AG09319 (cell line): ENCODE measurements at places on chromosomes 1 and 21.

GRCh38 chr1:235504494-235505222 is 406 bp upstream of the B3GALNT2 start:
- DNase-seq = peak; percentile 98

DNA sequence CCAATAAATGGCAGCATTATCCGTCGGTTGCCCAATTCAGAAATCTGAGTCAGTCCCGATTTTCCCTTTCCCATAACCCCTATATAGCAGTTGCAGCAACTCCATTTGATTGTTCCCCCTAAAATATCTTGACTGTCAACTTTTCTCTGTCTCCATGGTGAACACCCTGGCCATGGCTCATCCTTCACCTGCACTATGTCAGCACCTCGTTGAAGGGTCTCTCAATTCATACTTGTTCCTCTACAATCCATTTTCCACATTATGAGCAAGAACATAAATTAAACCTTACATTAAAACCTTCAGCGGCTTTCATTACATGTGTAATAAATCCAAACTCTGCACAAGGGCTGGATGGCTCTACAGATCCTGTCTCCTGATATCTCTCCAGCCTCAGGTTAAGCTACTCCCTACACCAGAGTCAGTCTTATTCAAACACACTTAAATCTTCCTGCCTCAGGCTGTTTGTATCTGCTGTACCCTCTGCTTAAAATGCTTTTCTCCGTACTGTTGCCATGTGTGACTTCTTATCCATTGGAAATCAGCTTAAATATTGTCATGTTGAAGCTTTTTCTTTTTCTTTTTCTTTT is 87.3 kb downstream of the BACH1 start:
- no peak for DNase-seq

DNA sequence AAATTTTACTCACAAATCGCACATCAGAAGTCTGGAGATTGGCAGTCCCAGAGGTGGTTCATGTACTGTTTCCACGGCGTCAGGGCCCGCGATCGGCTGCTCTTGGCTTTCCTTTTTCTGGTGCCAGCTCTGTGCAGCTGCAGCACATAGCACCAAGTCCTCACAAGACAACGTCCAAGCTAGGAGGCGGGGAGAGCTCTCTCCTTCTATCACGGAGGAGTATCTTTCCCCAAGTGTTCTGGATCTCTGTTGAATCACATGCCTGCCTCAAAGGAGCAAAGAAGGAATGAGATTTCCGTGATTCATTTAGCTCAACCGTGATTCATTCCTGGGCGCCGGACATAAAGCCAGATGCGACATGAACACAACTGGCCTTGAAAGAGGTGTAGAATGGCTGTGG is 25.5 kb downstream of the MT1HL1 start:
- no peak for DNase-seq

DNA sequence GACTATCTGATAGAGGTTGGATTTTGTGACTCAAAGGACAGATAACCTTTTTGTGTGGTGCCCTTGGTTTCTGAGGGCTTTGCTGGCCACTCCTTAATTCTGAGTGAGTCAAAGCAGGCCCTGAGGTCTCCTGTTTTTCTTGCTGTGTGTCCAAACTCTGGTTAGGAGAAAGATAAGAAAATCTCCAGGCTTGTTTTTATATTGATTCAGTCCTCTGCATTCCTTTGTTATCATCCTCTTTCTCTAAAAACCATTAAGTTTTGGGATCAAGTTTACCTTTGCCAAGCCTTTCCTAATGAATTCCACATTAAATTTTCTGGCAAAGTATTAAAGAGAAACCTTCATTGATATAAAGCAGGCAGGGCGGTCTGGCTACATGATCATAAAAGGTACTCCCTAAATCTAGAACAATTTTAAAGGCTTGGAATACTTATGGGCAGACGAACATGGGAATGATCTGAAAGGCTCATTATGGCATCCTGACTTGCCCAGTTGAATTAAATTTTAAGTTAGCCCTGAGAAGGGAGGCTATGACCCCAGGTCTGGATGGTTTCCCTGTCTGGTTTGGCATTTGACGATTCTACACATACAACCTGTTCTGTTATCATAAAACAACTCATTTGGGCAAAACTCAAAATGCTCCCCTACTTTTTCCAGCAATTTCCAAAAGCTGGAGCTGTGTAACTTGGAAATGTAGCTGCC is 20.8 kb downstream of the ZBTB8B start:
- DNase-seq = no peak

- no peak for DNase-seq
Observed at GRCh38 chr1:162954824-162955223, 93.8 kb upstream of the CCDC190 start.

GRCh38 chr1:56524263-56524662 is 55.1 kb downstream of the PLPP3 start:
- no peak for DNase-seq

DNA sequence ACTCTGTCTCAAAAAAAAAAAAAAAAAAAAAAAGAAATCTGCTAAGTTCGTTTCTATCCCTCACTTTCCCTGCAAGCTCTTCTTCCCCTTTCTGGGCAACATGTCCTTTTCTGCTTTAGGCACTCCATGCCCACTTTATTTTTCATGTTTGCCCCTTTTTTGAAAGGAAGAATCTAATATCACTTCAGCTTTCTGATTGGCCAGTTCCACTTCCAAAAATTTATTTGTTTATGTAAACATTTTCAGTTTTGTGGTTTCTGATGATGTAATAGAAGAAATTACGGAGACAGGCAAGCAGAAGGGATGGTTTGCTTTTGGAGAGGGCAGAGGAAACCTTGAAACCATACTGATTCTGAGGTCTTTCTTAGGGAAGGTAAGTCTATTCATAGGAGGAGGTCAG is 15.1 kb downstream of the IFNAR1 start:
- DNase-seq = no peak

- DNase-seq = no peak
Observed at GRCh38 chr1:62716397-62716796, 28.2 kb upstream of the DOCK7 start.

DNA sequence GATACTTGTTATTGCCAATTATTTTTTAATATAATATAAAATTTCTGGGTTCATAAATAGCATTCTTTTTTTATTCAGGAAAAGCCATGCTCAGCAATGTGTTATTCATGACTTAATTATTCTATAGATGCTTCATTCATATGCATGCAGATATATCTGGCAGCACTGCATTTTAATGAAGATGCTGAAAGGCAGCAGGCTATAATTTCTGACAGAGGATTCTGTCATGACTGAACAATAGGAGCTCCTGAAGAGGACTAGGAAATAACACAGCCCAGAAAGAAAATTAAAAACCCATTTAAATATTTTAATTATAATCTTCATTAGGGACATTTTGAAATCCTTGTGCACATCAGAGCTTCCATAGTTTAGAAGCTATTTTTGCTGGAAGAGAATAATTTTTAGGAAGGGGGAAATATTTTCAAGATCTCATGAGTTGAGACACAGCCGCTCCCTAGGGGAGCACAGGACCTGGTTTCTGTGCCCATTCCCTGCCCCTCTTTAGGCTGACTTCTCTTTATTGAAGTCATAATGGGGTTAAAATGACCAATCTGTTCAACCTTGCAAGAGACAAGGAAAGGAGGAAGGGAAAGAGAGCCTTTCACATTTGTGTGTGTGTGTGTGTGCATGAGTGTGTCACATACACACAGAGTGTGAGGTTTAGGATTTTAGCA is 83.9 kb downstream of the RPE65 start:
- no peak for DNase-seq

DNA sequence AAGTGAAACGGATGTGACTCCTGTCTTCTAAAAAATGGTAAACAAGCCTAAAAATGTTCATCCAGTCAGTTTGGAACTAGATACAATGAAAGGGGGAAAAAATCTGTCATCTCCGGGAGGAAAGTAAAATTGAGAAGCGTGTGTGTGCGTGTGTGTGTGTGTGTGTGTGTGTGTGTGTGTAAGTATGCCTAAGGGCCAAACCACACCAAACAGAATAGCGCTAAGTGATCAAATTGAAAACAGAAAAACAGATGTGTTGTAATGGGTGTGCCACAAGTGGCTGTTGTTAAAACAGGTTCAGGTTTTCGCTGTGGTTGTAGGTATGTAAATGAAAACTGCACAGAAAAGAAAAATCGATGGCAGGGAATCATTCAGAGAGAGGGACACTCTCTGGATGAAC is 106.7 kb downstream of the RNF220 start:
- DNase-seq = no peak

- no peak for DNase-seq
Observed at GRCh38 chr1:224497714-224498573, 63.3 kb upstream of the WDR26 start.

DNA sequence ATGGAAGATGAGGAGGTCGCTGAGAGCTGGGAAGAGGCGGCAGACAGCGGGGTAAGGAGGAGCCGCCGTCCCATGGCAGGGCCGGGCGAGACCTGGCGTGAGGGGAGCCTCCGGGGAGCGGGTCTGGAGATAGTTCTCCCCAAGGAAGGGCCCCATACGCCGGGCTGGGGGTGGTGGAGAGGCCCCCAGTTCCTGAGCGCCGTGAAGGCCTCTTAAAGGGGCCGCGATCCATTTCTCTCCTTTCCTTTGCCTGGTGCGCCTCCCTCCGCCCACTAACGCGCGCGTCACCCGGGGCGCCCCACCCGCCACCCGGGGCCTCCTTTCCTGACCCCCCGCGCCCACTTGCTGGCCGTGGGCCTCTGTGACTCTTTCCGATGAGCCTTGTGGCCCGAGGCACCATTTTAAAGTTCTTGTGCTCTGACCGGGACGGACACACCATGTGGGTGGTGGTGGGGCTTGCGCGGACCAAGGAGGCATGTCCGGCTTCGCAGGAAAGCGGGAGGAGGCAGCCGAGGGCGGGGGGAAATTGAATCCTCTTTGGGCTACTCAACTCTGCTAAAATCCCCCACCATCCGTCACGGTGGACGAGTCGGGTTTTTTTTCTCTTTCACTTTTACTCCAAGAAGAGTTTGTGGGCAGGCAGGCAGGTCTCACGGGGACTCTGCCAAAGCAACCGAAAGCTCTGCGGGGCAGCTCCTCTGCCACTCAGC is 371 bp downstream of the SZRD1 start:
- peak; percentile 79 for DNase-seq

- DNase-seq = no peak
Observed at GRCh38 chr1:208239473-208240381, 4.5 kb downstream of the PLXNA2 start.

DNA sequence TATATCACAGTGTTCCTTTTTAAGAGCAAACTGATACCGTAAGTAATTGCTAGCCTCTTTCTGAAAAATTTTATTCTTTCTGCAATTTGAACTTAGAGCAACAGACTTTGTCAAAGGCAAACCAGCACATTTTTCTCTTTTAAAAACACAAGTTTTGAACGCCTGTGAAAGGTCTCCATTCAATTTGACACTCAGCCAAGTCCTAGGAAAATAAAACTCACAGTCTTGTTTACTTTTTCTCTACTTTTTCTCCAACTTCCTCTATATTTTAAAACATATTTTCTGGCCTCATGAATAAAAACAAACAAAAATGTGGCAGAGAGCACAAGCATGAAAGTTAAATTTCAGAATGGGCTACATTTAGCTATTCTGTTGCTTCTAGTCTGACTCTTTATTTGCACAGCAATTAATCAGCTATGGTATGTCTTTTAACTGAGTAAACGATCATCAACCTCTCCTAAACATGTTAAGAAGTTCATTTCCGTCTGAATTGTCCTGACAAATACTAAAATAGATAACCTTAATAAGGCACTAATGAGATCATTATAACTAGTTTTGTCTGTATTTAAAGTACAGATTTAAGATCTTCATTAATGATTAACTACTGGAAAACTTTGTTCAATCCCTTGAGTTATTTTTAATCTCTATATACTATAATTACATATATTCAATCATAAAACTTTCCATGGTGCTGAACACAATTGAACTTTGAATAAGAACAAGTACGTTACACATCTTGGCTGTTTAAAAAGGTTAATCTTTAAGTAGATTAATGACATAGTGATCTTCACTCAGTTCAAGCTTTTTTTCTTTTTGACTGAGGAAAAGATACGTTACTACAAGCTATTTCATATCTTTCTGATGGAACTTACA is 550.6 kb downstream of the PTBP2 start:
- DNase-seq = no peak

GRCh38 chr1:23100074-23100748 is 68.4 kb downstream of the LUZP1 start:
- peak; percentile 64 for DNase-seq

DNA sequence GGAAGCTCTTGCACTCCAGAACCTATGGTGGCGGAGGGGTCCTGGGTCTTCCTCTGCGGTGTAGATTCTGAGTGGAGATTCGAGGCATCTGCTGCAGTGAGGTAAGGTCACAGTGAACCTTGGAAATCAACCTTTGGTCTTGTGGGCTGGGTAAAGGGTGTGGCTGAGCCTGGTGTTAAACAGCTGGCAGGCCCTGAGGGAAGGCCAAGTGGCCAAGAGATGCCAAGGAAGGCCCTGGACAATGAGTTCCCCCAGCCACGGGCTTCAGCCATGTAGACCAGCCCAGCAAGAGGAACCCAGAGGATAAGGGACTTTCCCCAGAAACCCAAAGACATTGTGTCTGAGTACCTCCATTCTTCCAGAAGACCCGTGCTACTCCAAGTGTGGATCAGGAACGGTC is 137.2 kb upstream of the ETS2 start:
- DNase-seq = no peak

- no peak for DNase-seq
Observed at GRCh38 chr1:237542525-237543418, 347.9 kb downstream of the ZP4 start.

DNA sequence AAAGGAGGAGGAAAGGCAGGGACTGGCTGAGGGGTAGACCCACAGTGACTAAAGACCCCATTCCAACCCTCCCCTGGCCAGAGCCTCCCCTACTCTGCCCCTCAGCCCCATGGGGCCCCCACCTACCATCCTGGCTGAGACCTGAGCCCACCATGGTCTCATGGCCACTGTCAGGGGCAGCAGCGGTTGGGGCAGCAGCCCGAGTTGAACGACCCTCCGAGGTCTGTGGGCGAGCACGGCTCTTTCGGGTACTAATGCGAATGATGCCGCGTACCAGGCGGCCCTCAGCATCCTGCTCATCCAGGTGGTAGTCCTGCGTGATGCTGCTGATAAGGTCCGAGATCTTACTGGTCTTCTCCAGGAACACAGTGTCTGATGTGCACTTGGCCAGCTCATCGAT is 9.1 kb downstream of the KDF1 start:
- no peak for DNase-seq

DNA sequence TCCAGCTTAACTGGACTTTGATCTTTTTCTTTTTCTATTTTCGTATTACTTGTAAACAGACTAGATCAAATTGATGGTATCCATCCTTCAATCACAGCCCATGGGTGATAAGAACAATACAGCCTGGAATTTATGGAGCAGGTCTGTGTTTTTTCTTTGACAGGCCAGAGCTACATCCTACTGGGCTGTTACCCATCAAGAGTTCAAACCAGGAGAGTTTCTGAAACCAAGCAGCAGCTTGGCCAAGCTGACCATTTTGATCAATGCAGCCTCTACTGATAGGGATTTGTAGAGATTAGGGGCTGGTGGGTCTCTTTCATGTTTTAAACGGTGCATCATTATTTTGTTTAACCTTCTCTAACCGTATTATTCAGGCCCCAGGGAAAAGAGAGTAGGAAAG is 24.3 kb upstream of the CCDC190 start:
- DNase-seq = no peak

DNA sequence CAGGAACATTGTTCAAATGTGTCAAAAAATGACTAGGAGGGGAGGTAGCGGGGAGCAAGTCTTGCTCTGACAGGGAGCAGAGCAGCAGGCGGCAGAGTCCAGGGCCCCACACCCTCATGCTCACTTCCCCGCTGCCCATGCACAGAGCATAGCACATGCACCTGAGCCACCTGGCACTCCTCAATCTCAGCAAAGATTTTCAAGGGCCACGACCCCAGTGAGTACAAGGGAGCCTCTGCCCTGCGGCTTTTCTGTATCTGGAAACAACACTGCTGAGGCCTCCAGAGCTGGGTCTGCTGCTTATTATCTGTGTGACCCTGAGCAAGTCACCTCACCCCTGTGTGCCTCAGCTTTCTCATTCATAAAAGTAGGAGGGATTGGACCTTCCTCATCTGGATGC is 1.1 kb upstream of the GJB3 start:
- no peak for DNase-seq
